ENCODE measurements at places on chromosomes 7 and 10. TPM values are rescaled to one million over a fixed set of nuclear protein-coding genes. Genes with fewer than 3 reads are reported as not detected.

Gene C7orf57
- 0.32 TPM for total RNA-seq

Gene ACTA2
- total RNA-seq = 14.6 TPM

Gene OR9A2
- total RNA-seq = not detected

Gene PRSS2
- total RNA-seq = not detected

Gene TRIM73
- total RNA-seq = 3.2 TPM

Gene STRIP2
- total RNA-seq = 78.4 TPM

Gene CYP3A4
- total RNA-seq = not detected

Gene ARL3
- 14.3 TPM for total RNA-seq

Gene FEZF1
- not detected for total RNA-seq

All from activated T-helper 17 cell treated with anti-CD3 and anti-CD28 coated beads, Interleukin-2, amount 50 U/mL, for 72 hours (primary cell).